ENCODE measurements at places on chromosomes 3 and 15. TPM values are rescaled to one million over a fixed set of nuclear protein-coding genes. Genes with fewer than 3 reads are reported as not detected.

MYLK gene
- total RNA-seq = 4.3 TPM

DNA sequence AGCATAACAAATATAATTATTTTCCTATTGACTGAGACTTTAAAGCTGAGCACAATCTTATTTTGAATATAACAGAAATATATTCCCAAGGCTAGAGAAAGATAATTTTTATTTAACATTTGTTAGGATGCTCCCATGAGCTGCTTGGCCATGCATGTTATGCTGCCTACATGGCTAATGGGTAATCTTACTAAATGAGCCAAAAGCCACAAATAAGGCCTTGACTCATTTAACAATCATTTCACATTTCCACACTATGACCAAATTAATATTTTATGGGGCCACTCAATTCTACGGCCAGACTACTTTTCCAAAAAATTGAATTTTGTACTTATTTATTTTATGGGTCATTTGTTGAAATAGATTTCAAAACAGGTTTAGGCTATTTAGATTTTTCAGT lies 141.7 kb downstream of the MEIS2 start:
- no peaks in the 10 kb centered on the region for H3K27me3 ChIP-seq
- no peaks in the 10 kb centered on the region for H3K4me1 ChIP-seq
- DNase-seq = no peak
- no peaks in the 10 kb centered on the region for H3K36me3 ChIP-seq

GRCh38 chr3:77041811-77042210 lies 1.9 kb downstream of the ROBO2 start:
- peaks cover 5% of the 10 kb centered on the region for H3K36me3 ChIP-seq
- H3K4me3 ChIP-seq = peak overlapping the region; percentile 99
- H3K27ac ChIP-seq = peak overlapping the region; percentile 76
- H3K27me3 ChIP-seq = peaks cover 9% of the 10 kb centered on the region
- DNase-seq = no peak
- peaks cover 17% of the 10 kb centered on the region for H3K4me1 ChIP-seq

- no peak for DNase-seq
- H3K27ac ChIP-seq = no peak overlapping the region
- no peak overlapping the region for H3K4me3 ChIP-seq
- no peaks in the 10 kb centered on the region for H3K4me1 ChIP-seq
Measured at GRCh38 chr3:17775073-17775472, 32.6 kb upstream of the TBC1D5 start.
